ENCODE measurements at places on chromosomes 3 and 15. TPM values are rescaled to one million over a fixed set of nuclear protein-coding genes. Genes with fewer than 3 reads are reported as not detected.

GRCh38 chr15:38454696-38455090 lies 766 bp downstream of the FAM98B start:
- no peak for DNase-seq

Gene ZNF385D
- total RNA-seq = not detected

DNA sequence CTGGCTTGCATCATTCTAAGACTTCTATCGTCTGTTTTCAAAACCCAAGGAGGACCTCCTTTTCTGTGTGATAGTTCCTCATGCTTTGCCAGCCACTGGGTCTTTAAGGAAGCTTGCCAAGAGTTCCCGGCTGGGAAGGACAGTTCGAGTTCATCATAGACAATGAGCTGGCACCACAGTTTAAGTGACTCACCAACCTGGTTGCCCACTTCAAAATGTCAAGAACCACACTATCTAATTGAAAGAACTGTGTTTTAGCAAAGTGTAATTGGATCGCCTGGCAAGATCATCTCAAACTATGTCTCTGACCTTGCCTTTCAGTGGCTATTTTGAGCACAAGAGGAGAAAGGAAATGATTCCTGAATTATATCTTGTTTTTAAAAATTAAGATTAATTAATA lies 27.9 kb downstream of the SOX2 start:
- peak; percentile 77 for DNase-seq

DNA sequence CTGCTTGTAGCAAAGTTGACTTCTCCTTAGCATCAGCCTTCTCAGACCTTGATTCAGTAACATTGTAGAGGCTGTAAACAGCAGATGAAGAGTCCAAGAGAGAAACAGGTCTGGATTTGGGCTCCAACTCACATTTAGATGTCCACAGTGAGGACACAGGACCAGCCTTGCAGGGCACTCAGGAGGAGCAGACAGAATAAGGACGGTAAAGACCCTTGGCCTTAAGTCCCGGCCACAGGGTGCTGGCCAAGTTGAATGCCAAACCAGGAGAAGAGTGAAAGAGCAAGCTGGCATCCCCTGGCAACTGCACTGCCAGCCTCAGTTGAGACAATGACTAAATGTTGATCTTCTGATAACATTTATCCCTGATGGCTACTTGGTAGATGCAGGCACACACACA lies 136.3 kb downstream of the LRRK1 start:
- DNase-seq = no peak

DNA sequence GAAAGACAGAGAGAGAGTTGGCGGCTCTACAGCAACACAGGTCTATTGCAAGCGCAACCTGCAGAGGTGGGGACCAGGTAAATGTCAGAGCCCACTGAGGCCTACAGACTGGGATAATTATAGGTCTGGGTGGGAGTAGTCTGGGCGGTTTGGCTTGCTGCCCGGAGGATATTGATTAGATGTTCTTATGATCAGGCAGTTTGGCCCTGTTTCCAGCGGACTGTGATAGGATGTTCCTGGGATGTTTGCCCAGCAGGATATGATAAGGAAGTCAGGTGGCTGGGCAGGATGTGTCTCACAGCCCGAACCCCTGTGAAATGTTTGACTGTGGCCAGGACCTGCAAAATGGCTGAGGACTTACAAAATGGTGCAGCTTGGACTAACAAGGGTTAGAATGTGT lies 364.9 kb downstream of the NAALADL2 start:
- peak; percentile 15 for DNase-seq

DNA sequence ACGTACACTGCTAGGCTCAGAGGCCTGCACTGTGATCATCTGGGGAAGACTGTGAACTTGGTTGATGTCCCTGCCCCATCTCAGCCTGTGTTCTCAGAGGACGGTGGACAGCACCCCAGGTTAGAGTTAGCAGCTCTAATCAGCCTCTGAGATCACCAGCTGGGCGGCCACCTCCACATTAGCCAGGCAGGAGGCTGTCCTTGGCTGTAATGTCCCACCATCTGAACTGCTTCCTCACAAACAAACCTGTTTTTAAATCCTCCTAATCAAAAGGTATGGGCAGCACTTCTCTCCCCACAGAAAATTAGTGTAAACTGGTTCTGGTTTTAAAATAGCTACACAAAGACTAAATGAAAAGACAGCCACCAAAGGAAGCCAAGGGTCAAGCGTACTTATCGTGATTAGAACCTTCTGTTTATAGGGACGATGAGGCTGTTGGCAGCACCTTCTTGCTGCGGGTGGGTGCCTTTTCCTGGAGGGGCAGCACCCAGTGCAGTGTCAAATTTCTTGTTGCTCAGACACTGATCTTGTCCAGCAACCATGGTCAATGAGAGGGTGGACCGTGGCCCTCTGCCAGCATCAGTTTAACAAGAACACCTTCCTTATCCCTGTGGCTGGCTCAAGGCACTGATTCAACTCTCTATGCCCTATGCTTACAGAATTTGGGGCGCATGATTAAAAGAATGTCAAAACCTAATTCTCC lies 24.6 kb downstream of the ACSBG1 start:
- DNase-seq = no peak
